ENCODE measurements at places on chromosomes 5 and 9.

DNA sequence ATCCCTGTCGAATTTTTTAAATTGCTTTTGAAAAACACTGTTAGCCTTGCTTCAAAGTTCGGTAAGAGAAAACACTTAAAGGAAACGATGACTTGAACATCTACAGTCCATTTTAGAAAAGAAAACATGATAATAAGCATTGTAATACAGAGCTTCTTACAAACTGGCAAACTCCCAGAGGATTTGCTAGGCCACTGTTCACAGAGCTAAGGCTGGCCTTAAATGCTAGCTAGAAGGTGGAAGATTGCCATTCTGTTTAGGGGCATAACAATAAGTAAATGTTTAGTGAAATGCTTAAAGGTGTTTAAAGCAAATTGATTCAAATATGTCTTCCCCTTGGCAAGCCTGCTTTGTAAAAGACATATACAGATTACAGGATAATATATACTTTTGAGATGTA is 169.6 kb downstream of the TLE4 start:
- DNase-seq, result no peak

- DNase-seq, result no peak
Measured at GRCh38 chr5:9268226-9268625, 277.6 kb downstream of the SEMA5A start.

DNA sequence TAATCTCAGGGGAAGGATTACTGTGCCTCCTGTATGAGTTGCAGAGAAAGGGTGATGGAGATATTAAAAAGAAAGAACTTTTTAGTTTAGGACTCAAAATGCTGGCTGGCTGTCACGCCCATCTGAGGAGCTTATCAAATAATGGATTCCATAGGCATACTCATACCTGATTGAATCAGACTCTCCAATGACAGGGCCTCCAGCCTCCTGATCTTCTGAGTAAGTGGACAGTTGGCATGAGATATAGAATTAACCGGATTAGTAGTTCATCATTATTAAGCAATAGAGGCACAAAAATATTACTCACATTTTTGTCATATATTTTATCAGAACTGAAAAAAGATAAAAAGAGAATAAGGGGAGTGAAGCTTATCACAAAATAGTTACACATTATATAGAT is 157.0 kb upstream of the RASA1 start:
- DNase-seq, result no peak

DNA sequence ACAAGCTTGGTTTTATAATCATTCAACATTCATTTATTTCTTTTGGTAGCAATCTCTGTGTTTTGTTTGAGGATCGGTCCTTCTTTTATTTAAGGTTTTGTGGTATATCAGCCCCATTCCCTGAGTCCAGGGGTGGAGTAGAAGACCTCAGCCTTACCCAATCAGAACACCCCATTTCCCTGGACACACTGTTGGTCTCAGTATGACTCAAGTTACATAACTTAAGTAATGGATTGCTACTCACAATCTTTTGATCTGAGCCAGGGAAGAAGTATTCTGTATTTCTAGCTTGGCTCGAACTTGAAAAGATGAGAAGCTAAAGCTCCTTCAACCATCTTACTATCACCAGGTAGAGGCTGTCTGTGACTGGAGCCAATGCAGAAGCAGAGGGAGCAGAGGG is 175.2 kb upstream of the HAPLN1 start:
- no peak for DNase-seq

GRCh38 chr9:14993901-14994554 is 83.8 kb upstream of the FREM1 start:
- no peak for DNase-seq

DNA sequence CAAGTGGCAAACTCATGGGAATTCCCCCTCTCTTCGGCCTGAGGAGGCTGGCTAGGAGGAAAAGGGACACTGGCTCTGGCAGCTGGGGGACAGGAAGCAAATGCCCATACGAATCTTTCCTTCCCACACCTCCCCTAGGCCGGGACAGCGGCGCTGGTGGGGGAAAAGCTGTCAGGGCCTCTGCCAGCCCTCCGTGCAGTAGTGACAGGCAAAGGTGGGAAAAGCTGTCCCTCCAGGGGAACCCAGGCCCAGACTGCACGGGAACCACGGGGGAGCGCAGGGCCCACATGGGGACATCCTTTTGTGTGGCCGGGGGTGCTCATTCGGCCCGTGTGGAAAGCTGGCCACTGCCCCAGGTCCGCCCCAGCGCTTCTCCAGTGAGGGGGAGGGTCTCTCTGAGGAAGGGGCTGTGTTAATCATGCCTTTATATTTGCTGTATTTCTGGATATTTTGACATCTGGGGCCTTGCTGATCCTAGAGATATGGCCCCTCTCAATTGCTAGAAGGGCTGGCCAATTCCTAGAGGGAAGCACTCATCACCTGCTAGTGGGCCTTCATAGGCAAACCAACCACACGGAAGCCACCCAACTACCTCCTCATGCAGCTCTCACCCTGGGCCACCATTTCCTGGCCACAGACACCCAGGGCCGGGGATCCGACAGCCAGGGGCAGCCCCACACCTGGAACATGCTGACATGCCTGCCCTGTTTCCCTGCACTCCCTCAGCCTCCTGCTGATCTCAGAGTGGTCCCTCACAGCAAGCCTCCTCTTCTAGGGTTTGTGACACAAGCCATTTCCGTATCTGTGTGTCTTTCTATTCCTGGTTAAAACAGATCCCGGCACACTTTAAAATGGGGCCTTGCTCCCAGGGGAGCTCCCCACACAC is 138.8 kb downstream of the ROR2 start:
- DNase-seq, result no peak

- DNase-seq, result no peak
Measured at GRCh38 chr9:94979904-94980507, 253.5 kb downstream of the AOPEP start.

- no peak for DNase-seq
Measured at GRCh38 chr9:68905129-68905528, 108.8 kb downstream of the PRKACG start.

- no peak for DNase-seq
Measured at GRCh38 chr5:134092875-134093274, 21.6 kb upstream of the TCF7 start.

DNA sequence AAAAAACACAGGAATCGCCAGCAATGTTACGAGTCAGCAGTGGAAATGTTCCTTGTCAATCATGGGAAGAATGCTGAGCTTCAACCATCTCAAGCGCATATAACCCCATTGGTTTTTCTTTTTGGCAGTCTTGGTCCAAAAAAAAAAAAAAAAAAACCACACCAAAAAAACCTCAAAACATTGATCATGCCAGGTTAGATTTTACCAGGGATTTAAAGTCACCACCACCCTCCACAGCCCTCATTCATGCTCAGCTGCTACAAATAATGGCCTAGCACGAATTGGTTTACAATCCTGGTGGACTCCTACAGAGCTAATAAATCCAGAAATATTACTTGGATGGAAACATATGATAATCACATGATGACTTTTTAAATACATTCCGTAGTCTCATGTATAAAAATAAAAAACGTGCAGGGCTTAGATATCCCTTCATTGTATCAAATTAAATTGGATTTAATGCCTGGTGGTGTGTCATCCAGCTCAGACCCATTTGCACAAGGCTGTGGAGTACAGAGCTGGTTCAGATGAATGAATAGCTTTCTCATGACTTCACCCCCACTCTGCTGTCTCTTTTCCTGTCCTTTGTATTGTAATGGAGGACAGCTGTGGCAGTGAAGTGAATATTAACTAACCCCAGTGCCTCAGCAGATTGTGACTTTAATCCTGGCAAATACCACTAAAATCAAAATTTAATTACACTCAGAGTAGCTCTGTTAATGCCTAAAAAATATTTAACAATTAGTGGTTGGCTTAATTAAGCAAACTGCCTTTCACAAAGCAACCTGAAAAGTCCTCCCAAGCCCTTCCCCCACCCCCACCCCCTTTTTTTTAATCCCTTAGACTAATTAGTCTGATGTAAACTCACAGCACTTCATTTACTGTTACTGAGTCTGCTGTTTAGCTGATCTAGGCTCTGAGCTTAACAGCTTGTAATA is 626.5 kb upstream of the ZNF608 start:
- no peak for DNase-seq

DNA sequence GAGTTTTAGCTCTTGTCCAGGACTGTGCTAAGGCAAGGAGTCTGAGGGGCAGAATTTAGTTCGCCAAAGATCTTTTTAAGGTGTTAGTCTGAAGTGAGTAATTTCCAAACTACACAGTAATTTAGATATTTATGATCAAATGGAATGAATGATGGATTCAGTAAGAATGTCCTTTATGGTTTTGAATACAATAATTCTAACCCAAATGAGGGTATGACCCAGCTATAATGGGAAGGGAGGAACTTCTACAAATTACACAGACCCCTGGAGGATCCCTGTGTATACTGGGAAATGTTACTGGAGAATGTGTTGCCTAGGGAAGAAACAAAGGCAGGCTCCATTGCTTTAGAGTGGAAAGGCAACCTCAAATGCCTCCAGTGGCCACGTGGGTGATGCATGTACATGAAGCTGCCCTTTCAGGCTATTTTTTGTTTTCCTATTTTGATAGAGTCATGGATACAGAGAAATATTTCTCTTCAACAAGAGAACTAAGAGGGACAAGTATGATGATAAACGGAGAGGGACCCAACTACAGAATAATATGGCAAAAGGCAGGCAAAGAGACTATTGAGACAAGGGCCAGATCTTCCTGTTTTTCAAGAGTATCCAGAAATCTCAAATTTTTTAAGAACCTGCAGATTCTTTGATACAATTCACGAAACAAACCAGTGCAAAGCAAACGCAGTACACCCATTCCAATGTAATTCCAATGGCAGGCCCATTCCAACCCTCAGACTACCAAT is 25.4 kb downstream of the SLC1A3 start:
- DNase-seq, result no peak

DNA sequence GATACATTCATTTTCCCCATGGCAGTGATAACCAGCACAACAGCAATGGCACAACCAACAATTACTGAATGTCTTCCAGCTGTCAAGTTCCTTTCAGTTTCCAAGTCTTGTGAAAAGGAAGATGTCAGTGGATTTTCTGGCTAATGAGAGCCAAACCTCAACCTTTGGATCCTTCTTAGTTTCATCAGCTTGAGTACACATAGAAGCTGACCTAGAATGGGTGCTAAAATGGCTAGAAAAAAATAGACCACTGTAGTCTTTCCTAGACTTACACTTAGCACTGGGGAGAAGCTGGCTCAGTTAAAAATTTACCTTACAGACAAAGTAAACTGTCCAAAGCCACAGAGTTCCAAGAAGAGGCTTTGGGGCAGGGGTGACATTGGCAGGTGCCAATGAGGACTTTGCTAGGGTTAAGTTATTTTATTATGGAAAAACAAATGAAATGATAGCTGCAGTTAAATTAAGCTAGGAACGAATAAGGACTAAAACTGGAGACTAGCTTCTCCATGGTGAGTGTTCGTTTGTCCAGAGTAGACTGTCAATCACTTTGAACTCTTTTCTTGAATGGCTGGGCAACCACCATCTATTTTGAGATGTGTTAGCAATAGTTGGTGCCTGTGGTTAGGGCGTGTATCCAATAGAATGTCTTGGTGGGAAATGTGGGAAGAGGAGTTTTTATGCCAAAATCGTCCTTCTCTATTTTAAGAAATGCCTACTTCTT is 25.9 kb upstream of the TXN start:
- no peak for DNase-seq

DNA sequence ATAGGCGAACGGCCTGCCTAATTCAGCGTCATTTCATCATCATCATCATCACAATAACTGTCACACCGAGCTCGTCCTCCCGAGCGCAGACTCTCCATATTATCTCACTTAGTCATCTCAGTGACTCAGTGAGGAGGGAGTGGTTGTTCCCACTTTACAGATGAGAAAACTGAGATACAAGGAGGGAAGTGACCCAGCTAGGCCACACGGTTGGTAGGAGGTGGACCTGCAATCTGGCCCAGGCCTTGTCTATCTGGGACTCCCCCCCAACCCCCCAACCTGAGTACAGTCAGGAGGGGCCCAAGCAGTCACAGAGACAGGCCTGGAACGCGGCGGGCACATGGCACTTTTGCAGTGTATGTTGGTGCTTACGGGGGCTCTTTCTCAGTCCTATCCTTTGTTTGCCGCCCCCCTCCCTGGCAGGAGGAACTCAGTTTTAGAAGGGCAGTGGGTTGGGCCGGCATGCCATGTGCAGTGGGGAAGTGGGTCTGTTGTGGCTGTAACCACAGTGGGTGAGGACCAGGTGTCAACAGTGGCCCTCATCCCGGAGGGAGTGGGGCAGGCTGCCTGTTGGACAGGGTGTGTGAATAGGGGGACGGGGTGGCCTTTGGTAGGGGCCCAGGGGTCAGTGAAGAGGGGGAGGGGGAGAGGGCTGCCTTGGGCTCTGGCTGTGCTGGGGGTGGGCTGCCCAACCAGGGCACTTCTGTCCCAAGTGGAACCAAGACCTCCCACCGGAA is 1.7 kb upstream of the RXRA start:
- DNase-seq, result no peak

GRCh38 chr9:135336722-135337527 is 142.7 kb upstream of the PPP1R26 start:
- peak; percentile 15 for DNase-seq

GRCh38 chr9:22278426-22278825 is 168.2 kb upstream of the DMRTA1 start:
- DNase-seq, result no peak

- DNase-seq, result no peak
Measured at GRCh38 chr5:115480271-115480670, 64.3 kb downstream of the FEM1C start.

DNA sequence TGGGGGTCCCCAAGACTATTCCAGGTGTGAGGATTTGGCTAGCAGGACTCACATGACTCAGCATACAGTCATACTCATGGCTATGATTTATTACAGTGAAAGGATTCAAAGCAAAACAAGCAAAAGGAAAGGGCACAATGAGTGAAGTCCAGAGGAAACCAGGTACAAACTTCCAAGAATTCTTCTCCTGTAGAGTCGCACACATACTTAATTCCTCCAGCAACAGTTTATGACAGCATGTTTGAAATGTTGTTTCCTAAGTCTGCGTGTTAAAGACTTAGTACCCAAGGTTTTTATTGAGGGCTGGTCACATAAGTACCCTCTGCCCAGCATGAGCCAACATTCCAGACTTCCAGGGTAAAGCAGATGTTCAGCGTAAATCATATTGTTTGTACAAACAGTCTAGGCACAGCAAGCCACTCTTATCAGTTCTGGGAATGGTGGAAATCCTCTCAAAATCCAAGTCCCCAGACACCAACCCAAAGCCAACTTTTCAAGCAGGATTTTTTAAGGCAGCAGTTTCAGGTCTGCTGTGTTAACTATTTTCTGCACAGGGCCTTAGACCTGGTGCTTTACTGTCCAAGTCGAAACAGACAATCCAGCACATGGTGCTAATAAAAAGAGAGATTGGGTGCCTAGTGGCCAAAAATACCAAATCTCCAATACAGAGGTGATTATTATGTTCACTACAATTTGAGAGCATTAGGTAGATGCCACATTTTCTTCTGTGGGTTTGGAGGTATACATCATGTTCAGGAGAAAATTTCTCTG is 18.6 kb upstream of the RICTOR start:
- DNase-seq, result no peak

GRCh38 chr9:81082221-81082620 is 607.1 kb downstream of the TLE1 start:
- DNase-seq, result no peak

- no peak for DNase-seq
Measured at GRCh38 chr5:126525630-126526245, 69.3 kb downstream of the ALDH7A1 start.

Measured in right forelimb (tissue), 1 donor.